ENCODE measurements at places on chromosomes 13 and 19.

DNA sequence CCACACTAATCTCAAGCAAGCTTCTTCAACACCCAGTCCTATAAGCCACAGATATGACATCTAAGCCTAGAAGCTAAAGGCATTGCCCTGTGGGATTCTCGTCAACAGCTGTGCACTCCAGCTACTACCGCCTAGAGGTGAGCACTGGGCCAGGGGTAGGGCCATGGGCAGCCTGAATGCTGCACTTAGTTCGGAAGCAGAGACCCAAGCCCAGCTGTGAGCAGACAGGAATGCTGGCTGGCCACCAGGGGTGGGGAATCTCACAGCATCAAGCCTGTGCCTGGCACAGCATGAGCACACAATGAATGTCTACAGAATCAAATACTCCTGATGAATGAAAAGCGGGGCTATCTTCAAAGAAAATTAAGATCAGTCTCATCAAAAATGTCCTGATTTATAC, 167.5 kb upstream of the UBL3 start:
- DNase-seq, result no peak

DNA sequence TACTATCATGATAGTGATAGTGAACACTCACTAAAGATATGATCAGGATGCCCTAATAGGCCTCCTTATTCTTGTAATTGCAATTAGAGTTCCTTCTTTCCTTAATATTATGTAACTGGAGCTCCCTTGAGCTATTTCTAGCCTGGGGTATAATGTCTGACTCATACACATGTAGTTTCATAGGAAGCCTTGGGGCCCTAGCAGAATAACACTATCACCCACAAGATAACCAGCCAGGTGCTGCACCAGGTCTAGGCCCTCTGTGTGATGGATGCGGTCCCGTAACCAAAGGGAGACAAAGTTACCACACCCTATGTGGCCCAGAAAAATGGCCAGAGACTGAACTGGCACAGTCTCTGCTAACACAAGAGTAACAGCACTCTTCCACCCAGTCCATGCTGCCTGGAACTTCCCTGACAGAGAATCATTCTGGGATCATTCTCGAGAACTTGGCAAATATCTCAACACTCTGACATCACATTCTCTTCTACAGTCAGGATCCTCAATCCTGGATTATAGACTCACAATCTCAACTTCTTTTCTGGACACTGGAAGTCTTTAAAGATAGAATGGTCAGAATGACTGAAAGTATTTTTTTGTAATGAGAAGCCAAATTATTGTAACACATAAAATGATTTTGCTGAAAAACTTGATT, 32.6 kb upstream of the IGFL4 start:
- no peak for DNase-seq

DNA sequence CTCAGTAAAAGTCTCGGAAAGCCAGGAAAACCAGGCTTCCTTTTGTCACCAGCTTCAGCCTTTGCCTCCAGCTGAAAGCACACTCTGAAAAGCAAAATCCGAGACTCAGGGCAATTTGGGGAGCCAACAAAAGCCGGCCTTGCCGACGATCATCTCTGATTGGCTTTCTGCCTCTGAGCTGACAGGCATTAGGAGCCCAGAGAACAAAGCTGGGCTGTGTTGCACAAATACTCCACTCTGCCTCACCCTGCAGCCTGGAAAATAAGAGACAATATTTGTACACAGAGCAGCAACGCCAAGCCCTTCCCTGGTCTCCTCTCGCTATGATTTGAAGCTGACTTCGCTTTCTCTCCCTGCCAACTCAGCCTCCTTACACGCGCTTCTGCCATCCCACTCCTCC, 46.9 kb downstream of the CACNA1A start:
- DNase-seq, result peak; percentile 56

- no peak for DNase-seq
These were observed 11.8 kb downstream of the SH3GL1 start for GRCh38 chr19:4388337-4389063.

DNA sequence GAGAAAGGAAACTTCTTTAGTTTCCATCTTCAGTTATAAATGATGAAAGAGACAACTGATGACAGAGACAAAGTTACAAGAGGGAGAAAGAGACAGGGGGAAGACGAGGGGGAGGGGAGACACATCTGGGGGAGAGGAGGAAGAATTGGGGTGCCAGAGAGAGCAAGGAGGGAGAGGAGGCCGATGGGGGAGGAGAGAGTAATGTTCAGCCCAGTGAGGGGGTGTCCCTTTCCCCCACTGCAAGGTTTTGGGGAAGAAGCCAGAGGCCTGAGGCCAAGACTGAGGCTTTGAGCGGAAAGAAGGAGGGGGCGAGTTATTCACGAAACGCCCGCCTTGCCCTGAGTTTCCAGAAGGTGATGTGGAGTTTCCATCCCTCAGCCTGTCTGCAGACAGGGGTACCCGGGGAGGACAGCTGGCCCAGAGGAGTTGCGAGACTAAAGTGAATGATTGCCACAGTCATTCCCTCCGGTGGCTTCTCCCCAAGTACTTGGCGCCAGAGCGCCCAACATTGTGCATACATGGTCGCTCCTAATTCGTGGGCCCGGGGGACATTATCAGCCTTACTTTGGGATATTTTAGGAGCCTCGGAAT, 558 bp upstream of the PPAN start:
- no peak for DNase-seq

- DNase-seq, result no peak
These were observed 267.1 kb upstream of the TMTC4 start for GRCh38 chr13:100941377-100942368.

GRCh38 chr19:10848230-10848856, at the start of gene C19orf38:
C19orf38 (plus strand) TSS chr19:10848415; CDS start chr19:10848509, 94 bp downstream.
- DNase-seq, result no peak

DNA sequence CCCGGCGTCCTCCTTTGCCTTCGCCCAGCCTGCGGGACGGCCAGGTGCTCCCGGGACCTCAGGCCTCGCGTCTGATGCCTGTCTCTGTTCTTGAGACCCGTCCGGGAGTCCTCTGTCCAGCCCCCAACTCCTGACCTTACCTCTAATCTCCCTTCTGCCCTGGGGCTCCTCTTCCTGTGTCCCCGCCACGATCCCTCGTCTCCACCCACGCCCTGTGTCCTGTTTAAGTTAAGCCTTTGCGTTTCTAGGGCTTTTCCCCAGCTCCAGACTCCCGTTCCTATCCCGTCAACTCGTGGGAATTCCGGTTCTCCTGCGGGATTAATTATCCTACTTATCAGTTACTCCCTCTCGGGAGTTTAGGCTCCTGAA, 686 bp downstream of the LENG8 start:
- DNase-seq, result no peak

Measured in NCI-H1105 (cell line).